Large intestine (tissue), 12 donors: ENCODE measurements at places on chromosomes 5 and 9.

- no peak for DNase-seq
These were observed 4.6 kb upstream of the PRDM12 start for GRCh38 chr9:130659699-130660248.

DNA sequence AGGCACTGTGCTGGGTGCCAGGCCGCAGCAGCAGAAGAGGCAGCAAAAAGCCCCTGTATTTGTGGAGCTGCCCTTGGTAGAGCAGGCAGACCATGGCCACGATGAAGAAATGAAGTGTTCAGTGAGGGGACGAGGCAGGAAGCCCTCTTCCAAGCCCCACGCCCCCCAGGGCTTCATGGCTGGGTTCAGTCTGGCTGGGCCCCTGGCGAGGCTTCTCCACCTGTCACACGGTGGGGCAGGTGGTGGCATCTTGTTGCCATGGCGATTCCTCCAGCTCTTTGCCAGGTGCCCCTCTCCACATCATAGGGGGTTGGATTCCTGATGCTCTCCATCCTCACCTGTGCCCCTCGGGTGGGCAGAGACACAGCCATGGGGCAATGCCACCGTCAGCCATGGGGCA lies 21.5 kb downstream of the ADGRD2 start:
- no peak for DNase-seq

- no peak for DNase-seq
These were observed 64.1 kb downstream of the PLAC8L1 start for GRCh38 chr5:146041180-146041789.

GRCh38 chr5:40521925-40522324 lies 157.8 kb upstream of the PTGER4 start:
- no peak for DNase-seq

DNA sequence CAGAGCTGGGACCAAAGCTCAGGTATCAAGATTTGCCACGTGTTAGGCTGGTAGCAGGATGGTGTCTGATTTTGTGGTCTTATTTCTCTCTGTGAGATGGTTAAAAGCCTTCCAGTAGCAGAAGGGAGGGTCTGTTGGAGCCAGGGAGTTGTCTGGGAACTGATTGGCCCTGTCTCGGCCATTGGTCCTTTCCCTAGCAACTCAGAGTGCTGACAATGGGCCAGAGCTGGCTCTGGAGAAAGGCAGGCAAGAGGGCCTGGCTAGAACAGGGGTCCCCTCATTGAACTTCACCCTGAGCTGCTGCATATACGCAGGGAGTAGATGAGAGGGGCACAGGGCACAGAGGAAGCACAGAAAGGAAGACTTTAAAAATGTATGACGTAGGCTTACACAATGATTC lies 92.8 kb downstream of the PSD2 start:
- DNase-seq: no peak

- DNase-seq: peak; percentile 89
These were observed at the start of gene PPIC for GRCh38 chr5:123036391-123037103. Gene PPIC, minus strand, starts transcription at chr5:123036725. Its CDS starts 100 bp downstream, at chr5:123036625.

GRCh38 chr5:30572279-30572678 lies 621.2 kb upstream of the CDH6 start:
- DNase-seq: no peak

- no peak for DNase-seq
These were observed 34.7 kb downstream of the PLPPR1 start for GRCh38 chr9:101063192-101063591.

GRCh38 chr5:935510-936084 lies 42.9 kb downstream of the TRIP13 start:
- DNase-seq: no peak

- no peak for DNase-seq
These were observed 1.8 kb downstream of the OTP start for GRCh38 chr5:77636641-77637169.

DNA sequence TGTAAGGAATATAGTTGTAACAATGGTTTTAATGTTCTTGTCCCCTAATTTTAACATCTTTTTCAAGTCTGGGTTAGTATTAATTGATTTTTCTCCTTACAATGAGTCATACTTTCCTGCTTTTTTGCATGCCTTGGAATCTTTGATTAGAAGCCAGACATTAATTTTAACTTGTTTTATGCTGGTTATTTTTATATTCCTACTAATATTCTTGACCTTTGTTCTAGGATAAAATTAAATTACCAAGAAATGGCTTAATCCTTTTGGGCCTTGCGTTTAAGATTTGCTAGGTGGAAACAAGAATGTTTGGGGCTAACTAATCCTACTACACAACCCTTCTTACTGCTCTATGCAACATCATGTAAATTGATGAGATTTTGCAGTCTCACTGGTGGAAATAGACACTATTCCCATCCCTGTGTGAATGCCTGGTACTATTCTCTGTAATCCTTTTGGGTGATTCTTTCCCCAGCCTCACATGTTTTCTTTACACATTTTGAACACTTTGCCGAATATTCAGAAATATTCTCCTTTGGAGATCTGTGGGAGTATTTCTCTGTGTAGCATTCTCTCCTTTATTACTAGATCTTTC lies 47.2 kb downstream of the ZCCHC7 start:
- no peak for DNase-seq
